Muscle of back (tissue), 13 donors: ENCODE measurements at places on chromosomes 6 and 20. TPM values are rescaled to one million over a fixed set of nuclear protein-coding genes. Genes with fewer than 3 reads are reported as not detected.

Gene PCMT1
- 85.9 TPM for polyA plus RNA-seq

Gene TRIM26
- polyA plus RNA-seq = 16.4 TPM

Gene CDYL
- polyA plus RNA-seq = 17.3 TPM

Gene MAPK14
- 38.4 TPM for polyA plus RNA-seq

Gene TBCC
- polyA plus RNA-seq = 16.1 TPM

Gene NFATC2
- polyA plus RNA-seq = 7.3 TPM

Gene TGM2
- polyA plus RNA-seq = 10.7 TPM

Gene SOBP
- 19.1 TPM for polyA plus RNA-seq

Gene C20orf141
- not detected for polyA plus RNA-seq

Gene IRAK1BP1
- 5.1 TPM for polyA plus RNA-seq

Gene BPIFB2
- polyA plus RNA-seq = not detected

Gene PPP1R3D
- 5.2 TPM for polyA plus RNA-seq

Gene PAX1
- polyA plus RNA-seq = 3.0 TPM

Gene CLIC5
- polyA plus RNA-seq = 19.7 TPM

Gene SNPH
- polyA plus RNA-seq = 4.5 TPM

Gene MEP1A
- polyA plus RNA-seq = not detected

Gene NRN1
- polyA plus RNA-seq = 27.1 TPM

Gene OR2J3
- not detected for polyA plus RNA-seq

Gene C6orf118
- polyA plus RNA-seq = 2.6 TPM

Gene NKAIN2
- polyA plus RNA-seq = 7.7 TPM

Gene CST4
- polyA plus RNA-seq = not detected

Gene SLC26A8
- polyA plus RNA-seq = 0.25 TPM

Gene ULBP3
- polyA plus RNA-seq = 2.4 TPM

Gene DNMT3B
- polyA plus RNA-seq = 3.7 TPM

Gene ADGRF5
- 19.9 TPM for polyA plus RNA-seq

Gene IYD
- polyA plus RNA-seq = not detected

Gene ZNF337
- polyA plus RNA-seq = 16.9 TPM

Gene DNAH8
- 1.7 TPM for polyA plus RNA-seq

Gene BTN1A1
- not detected for polyA plus RNA-seq

Gene HTR1B
- polyA plus RNA-seq = not detected

Gene SIRPG
- polyA plus RNA-seq = 0.67 TPM

Gene RIPOR2
- polyA plus RNA-seq = 21.6 TPM

Gene SLC17A9
- polyA plus RNA-seq = 1.0 TPM

Gene PPIL6
- polyA plus RNA-seq = 7.7 TPM

Gene OPRM1
- not detected for polyA plus RNA-seq

Gene VSX1
- polyA plus RNA-seq = not detected

Gene TSBP1
- not detected for polyA plus RNA-seq

Gene JPH2
- polyA plus RNA-seq = 85.6 TPM

Gene MCHR2
- polyA plus RNA-seq = not detected

Gene TMEM14B
- polyA plus RNA-seq = 72.9 TPM

Gene EIF6
- 76.2 TPM for polyA plus RNA-seq
